ENCODE measurements at places on chromosomes 6 and 20. TPM values are rescaled to one million over a fixed set of nuclear protein-coding genes. Genes with fewer than 3 reads are reported as not detected.

DNA sequence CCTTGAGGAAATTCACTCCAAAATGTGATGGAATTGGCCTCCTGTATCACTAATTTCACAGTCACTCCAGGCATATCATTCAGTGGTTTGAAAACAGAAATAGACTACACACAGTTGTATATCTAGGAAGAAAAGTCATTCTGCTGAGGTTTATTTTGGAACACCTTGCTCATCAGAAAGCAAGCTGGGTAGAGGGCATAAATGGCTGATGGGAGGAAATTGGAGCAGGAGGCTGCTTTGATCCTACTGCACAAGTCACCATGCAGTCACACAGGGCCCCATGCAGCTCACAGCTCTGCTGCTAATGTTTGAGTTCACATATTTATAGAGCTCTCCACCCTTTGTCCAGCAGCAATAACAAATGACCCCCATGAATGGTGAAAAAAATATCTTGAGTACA, 12.3 kb downstream of the NHLRC1 start:
- DNase-seq = no peak

Gene TRAPPC3L
- 0.20 TPM for polyA plus RNA-seq

GRCh38 chr6:155498370-155498769, 42.7 kb upstream of the NOX3 start:
- DNase-seq = no peak

GRCh38 chr20:370977-371754, 9.4 kb upstream of the TRIB3 start:
- no peak for DNase-seq

- DNase-seq = no peak
These were observed 6.9 kb upstream of the CST11 start for GRCh38 chr20:23459461-23460150.

- DNase-seq = no peak
These were observed 573.8 kb downstream of the EPM2A start for GRCh38 chr6:145161501-145161900.

Gene ARFGEF3
- polyA plus RNA-seq = 6.8 TPM

GRCh38 chr20:47347661-47348435, 8.7 kb downstream of the ZMYND8 start:
- no peak for DNase-seq

Gene HCRTR2
- 0.37 TPM for polyA plus RNA-seq

DNA sequence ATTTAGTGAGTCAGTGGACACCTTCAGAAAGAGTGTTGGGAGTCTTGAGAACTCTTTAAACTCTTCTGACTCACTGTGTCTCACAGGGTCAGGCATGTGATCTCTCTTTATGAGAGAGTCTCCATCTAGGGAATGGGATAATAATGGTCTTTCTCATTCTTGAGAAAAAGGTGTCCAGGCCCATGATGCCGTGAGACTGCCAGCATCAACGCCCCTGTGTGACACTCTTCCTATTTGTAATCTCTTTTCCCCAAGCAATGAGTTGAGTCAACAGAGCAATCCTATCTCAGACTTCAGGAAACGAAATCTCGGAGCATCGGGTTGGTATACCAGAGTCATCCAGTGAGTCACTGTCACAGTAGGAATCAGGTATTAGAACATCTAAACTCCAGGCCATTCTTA, 82.3 kb upstream of the BMP2 start:
- DNase-seq = no peak

Gene C6orf163
- polyA plus RNA-seq = 2.7 TPM

DNA sequence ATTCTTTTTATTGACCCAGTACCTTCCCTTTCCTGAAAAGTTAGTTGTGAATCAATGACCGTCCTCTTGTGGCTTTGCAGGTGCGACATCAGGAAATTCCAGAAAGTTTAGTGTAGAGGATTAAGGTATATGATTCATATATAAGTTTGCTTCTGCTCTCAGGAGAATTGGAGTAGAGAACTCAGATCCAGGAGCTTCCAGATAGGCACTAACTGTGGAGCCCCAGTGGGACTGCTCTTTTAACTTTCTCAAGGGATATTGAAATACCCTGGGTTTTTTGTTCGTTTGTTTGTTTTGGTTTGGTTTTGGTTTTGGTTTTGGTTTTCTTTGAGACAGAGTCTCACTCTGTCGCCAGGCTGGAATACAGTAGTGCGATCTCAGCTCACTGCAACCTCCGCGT, 9.5 kb downstream of the TAAR2 start:
- no peak for DNase-seq

Gene SMLR1
- polyA plus RNA-seq = 3.7 TPM

Gene RIPOR2
- 8.8 TPM for polyA plus RNA-seq

GRCh38 chr6:142235791-142236190, 66.0 kb upstream of the ADGRG6 start:
- no peak for DNase-seq

DNA sequence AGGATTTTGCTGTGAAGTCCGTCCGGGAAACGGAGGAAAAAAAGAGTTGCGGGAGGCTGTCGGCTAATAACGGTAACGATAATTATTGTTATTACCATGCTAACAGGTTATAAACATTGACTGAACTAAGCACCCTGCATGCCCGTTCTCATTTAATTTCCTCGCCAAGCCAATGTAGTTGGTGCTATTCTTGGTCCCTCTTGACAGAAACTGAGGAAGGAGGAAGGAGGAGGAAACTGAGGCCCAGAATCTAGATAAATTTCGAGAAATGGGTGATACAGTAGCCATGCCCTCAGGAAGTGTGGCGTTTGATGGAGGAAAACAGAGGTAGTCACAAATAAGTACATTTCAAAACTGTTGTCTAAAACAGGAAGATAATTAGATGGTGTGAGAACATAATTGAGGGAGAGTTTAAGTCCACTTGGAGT, 474 bp downstream of the TPX2 start:
- DNase-seq = no peak

Gene ERVFRD-1
- 0.11 TPM for polyA plus RNA-seq

GRCh38 chr6:11436508-11437096, 100.9 kb upstream of the TMEM170B start:
- no peak for DNase-seq

Gene GGTLC1
- polyA plus RNA-seq = 0.14 TPM

DNA sequence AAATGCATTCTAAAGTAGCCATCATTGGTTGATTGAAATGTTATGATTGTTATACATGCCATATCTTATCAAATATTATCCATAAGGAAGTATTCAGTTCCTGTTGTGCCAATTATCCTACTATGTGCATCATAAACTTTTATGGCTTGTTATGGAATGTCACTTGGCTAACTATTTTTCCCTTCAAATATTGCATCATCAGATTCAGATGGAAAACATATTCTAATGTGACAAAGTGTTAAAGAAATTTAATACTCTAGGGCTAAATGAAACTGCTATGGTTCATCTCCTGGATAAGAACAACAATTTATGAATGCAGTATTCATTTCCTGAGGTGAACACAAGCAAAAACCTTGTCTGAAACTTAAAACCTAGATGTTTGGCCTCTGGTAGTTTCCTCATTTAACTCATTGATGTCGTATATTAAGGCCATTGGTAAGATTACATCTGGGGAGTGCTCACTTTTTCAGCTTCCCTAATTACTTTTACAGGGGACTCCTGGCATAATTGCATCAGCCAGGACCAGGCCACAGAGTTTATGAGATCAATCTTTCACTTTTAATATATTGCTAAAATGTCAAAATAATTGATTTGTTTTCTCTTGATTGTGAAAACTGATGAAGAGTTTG, 134.9 kb upstream of the CEP162 start:
- no peak for DNase-seq

DNA sequence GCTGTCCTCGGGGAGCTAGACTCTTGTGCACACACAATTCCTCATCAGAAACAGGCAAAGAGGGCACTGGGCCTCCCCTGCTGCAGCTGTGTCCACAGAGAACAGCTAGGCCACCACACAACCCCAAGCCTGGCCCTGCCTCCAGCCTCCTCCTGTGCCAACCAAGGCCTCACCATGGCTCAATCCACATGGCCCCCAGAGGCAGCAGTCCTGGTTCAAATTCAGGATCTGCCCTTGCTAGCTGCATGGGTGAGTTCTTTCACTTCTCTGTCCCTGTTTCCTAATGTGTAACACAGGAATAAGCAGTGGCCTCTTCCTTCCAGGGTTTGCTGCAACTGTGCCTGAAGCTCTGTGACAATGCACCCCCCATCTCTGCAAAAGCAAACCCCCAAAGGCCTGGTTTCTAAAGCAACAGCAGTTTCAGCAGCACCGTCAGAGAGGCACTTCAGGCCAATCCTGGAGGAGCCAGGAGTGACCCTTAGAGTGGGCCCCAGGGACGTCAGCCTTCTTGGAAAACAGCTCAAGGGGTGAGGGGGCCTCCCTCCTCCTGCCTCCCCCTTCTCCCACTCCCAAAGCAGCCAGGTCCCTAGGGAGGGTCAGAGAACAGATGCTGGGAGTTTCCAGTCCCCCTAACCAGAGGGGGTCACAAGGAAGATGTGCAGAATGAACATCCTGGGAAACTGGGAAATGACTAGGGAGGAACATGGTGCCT, 2.2 kb downstream of the ADISSP start:
- DNase-seq = no peak

GRCh38 chr20:7505152-7505834, 435.0 kb downstream of the HAO1 start:
- DNase-seq = no peak

DNA sequence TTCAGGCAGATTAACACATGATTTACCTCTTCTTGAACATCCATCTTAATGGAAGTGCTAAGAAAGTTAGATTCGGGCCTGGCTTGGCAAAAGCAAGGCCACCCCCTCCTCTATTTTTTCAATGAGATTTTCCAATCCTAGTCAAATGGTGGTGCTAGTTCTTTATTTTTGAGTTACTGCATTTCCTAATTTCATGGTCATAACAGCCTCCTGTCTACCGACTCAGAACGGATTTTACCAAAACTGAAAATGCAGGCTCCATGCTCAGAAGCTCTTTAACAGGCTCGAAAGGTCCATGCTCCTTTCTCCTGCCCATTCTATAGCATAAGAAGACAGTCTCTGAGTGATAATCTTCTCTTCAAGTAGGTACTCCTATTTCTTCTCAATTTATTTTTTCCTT, 117.2 kb upstream of the ESR1 start:
- DNase-seq = no peak

GRCh38 chr6:30219244-30219643, 6.0 kb upstream of the TRIM26 start:
- no peak for DNase-seq

Gene FOXF2
- 0.24 TPM for polyA plus RNA-seq

DNA sequence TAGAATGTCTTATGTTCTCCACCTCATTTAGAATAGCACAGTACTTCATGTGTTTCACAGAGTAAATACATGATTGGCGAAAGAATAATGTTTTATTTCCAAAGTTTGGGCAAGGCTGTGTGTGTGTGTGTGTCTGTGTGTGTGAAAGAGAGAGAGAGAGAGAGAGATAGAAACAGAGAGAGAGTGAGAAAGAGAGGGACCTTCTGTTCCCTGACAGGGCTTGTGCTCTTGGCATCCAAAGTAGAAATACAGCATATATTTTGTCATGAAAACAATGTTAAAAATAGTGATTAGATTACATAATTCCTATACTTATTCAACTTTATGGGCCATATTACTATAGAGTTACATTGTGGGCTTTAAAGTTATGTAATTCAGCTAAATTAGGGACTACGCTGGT, 201.2 kb downstream of the KIF6 start:
- no peak for DNase-seq

DNA sequence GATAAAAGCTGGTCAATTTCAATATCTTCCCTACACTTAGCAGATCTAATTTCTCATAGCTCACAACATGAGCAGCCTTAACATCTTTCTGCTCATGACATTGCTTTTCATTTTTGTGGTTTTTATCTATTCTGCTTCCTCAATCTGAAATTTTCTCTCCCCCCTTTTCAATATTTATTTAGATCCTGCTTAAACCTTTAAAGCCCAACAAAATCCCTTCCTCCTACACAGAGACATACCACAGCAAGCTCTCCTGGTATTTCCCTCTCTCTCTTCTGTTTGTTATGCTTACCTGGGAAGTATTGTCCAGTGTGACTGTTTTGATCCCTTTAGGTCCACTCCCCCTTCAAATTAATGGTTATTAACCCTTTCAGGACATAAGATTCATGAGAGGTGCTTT, 582.5 kb downstream of the RFPL4B start:
- DNase-seq = no peak

GRCh38 chr6:113385020-113385431, 472.1 kb upstream of the MARCKS start:
- no peak for DNase-seq
